ENCODE measurements at places on chromosomes 3 and 15. TPM values are rescaled to one million over a fixed set of nuclear protein-coding genes. Genes with fewer than 3 reads are reported as not detected.

Gene PLA2G4E
- total RNA-seq = not detected

Gene TYRO3
- 8.8 TPM for total RNA-seq

Gene IP6K1
- total RNA-seq = 36.5 TPM

Gene WNT7A
- total RNA-seq = not detected

Gene DUOXA2
- total RNA-seq = not detected

Gene ITIH4
- 0.49 TPM for total RNA-seq

Gene GABRA5
- not detected for total RNA-seq

Gene KY
- total RNA-seq = not detected

Gene ABI3BP
- 8.7 TPM for total RNA-seq

Gene FAM43A
- 52.8 TPM for total RNA-seq

Gene LDHAL6B
- not detected for total RNA-seq

Gene ALS2CL
- total RNA-seq = 0.32 TPM

Gene RRP9
- total RNA-seq = 23.0 TPM

Gene CFAP100
- not detected for total RNA-seq

Gene DUOX1
- not detected for total RNA-seq

Gene LRRC57
- 11.0 TPM for total RNA-seq

Gene CCR5
- total RNA-seq = not detected

Gene XCR1
- total RNA-seq = not detected

Gene ZCWPW2
- total RNA-seq = 0.65 TPM

Gene RAD51
- total RNA-seq = 9.1 TPM

Gene CLDN18
- not detected for total RNA-seq

Gene GOLGA6B
- not detected for total RNA-seq

Gene MELTF
- 60.3 TPM for total RNA-seq

Gene CFAP161
- total RNA-seq = not detected

Gene SCAANT1
- not detected for total RNA-seq

Gene UBP1
- 54.5 TPM for total RNA-seq

Gene CCR2
- total RNA-seq = not detected

Gene COL6A6
- total RNA-seq = 0.18 TPM

Gene SLC27A2
- total RNA-seq = not detected

Gene JMJD7
- 1.3 TPM for total RNA-seq

Gene ADAMTS17
- total RNA-seq = 0.90 TPM

Gene PEX5L
- not detected for total RNA-seq

Gene BUB1B
- total RNA-seq = 5.0 TPM

Gene DAZL
- total RNA-seq = not detected

Gene STAB1
- total RNA-seq = 7.1 TPM

Gene ISG20
- 4.9 TPM for total RNA-seq

All from cardiac atrium fibroblast (primary cell).